Kidney (tissue), 22 donors: ENCODE measurements at places on chromosomes 7 and 10. TPM values are rescaled to one million over a fixed set of nuclear protein-coding genes. Genes with fewer than 3 reads are reported as not detected.
A peak's percentile ranks its signal among the peaks of the same experiment; 100 is the strongest.

THSD7A gene
- total RNA-seq: 24.3 TPM

DNA sequence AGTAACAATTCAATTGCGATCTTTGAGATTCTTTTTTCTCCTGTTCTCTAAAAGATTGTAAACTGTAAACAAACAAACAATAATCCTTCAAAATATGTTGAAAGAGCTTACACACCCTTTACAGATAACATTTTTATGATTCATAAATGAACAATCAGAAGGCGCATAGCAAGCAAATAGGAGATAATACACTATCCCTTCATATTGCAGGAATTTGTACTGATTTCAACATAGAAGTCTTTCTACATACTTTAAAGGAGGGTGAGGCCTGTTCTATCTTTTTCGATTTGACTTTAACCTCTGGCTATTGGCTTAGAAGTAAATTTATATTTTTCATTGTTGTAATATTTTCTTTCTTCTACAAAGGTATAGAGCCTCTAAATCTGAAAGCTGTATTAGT is 57.2 kb downstream of the TFEC start:
- no peak for DNase-seq
- H3K27ac ChIP-seq: no peak overlapping the region
- H3K36me3 ChIP-seq: no peaks in the 10 kb centered on the region
- no peaks in the 10 kb centered on the region for H3K4me1 ChIP-seq

- no peaks in the 10 kb centered on the region for H3K27me3 ChIP-seq
- H3K36me3 ChIP-seq: no peaks in the 10 kb centered on the region
- no peak overlapping the region for H3K4me3 ChIP-seq
- no peak overlapping the region for H3K27ac ChIP-seq
- DNase-seq: no peak
- H3K4me1 ChIP-seq: no peaks in the 10 kb centered on the region
These were observed 152.2 kb upstream of the PDE1C start for GRCh38 chr7:32222251-32222900.

SYT15B gene
- total RNA-seq: 5.7 TPM

DNA sequence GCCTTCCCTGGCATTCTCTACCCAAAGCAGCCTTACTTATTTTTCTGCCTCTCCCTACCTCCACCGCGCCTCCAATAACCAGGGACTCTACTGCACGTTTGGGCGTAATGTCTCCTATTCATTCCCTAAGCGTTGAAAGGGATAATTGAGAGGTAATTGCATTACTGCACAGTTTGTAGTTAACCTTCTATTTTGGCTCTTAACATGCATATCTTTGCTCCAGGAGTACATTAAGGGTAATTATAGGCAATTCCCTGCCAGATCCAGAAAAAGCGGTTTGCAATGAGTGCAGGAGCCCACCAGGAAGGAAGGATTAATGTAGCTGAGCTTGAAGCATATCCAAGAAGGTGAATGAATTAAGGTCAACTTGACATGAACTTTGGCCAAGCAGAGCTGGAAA is 558.4 kb downstream of the TYW1 start:
- no peak overlapping the region for H3K4me3 ChIP-seq
- no peak for DNase-seq
- H3K36me3 ChIP-seq: no peaks in the 10 kb centered on the region
- no peaks in the 10 kb centered on the region for H3K4me1 ChIP-seq

CLRN3 gene
- 9.4 TPM for total RNA-seq

- peaks cover 24% of the 10 kb centered on the region for H3K36me3 ChIP-seq
- H3K4me1 ChIP-seq: no peaks in the 10 kb centered on the region
- H3K27me3 ChIP-seq: no peaks in the 10 kb centered on the region
- H3K27ac ChIP-seq: no peak overlapping the region
- no peak for DNase-seq
These were observed 39.5 kb downstream of the RBM28 start for GRCh38 chr7:128304212-128304611.

KLF14 gene
- total RNA-seq: not detected

NRP1 gene
- 243 TPM for total RNA-seq

GRCh38 chr7:131105294-131105798 is 222.3 kb upstream of the MKLN1 start:
- peak; percentile 34 for DNase-seq
- H3K36me3 ChIP-seq: peaks cover 4% of the 10 kb centered on the region
- H3K27ac ChIP-seq: peak overlapping the region; percentile 84
- H3K4me3 ChIP-seq: peak overlapping the region; percentile 83

DNA sequence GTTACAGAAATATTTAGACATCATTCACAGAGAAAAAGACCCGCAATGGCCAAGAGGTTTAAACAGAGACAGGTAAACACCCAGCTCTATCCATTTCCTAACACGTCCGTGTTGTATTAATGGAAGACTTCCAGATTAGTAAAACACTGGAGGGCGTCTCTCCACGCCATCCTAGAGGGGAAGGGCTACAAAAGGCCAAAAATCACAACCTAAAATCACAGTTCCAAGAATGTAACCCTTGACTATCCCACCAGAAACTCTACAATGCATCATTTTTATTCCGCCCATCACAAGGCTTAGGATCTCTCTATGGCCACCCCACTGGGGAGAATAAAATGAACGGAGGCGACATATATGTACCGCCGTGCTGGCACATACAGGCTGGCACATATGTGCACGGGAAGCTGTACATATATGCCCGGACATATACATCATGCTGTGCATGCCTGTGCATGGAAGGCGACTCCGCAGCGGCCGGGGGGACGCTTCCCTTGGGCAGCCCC is 734 bp downstream of the PCLO start:
- H3K4me3 ChIP-seq: peak overlapping the region; percentile 67
- H3K27me3 ChIP-seq: no peaks in the 10 kb centered on the region
- no peaks in the 10 kb centered on the region for H3K36me3 ChIP-seq
- DNase-seq: peak; percentile 10
- H3K4me1 ChIP-seq: no peaks in the 10 kb centered on the region

PRKG1 gene
- total RNA-seq: 14.8 TPM

GRCh38 chr7:149854611-149855360 is 16.6 kb downstream of the ZNF862 start:
- H3K4me3 ChIP-seq: no peak overlapping the region
- H3K27ac ChIP-seq: peak overlapping the region; percentile 2
- H3K27me3 ChIP-seq: no peaks in the 10 kb centered on the region
- peak; percentile 67 for DNase-seq

- H3K36me3 ChIP-seq: no peaks in the 10 kb centered on the region
- H3K4me1 ChIP-seq: no peaks in the 10 kb centered on the region
- DNase-seq: peak; percentile 94
- no peaks in the 10 kb centered on the region for H3K27me3 ChIP-seq
These were observed at the start of gene FZD8 for GRCh38 chr10:35642035-35642792. Gene FZD8 (minus strand): TSS chr10:35642296. CDS start chr10:35641429, 867 bp downstream.

- H3K27ac ChIP-seq: no peak overlapping the region
- H3K36me3 ChIP-seq: no peaks in the 10 kb centered on the region
- no peaks in the 10 kb centered on the region for H3K27me3 ChIP-seq
- no peak overlapping the region for H3K4me3 ChIP-seq
- no peaks in the 10 kb centered on the region for H3K4me1 ChIP-seq
These were observed 2.3 kb upstream of the LRRC72 start for GRCh38 chr7:16524332-16524731.

DNA sequence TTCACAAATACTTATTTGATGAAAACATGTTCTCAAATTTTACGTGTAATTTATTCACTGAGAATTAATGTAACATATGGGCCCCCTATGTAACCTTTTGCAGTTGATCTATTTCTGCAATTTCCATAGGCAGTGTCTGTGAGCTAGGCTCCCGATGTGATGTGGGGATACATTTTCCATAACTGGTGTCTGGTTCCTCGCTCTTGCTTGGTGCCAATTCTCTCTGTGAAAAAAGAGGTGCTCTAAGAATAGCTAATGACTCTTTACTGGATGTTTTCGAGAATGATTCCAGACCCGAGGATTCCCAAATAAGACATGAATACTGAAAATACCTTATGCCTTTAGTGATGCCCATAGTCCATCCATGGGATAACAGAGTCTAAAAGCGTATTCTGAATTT is 286.7 kb upstream of the FZD8 start:
- DNase-seq: no peak
- H3K4me3 ChIP-seq: no peak overlapping the region
- no peaks in the 10 kb centered on the region for H3K36me3 ChIP-seq
- H3K4me1 ChIP-seq: no peaks in the 10 kb centered on the region
- H3K27ac ChIP-seq: no peak overlapping the region

- DNase-seq: no peak
- H3K27ac ChIP-seq: no peak overlapping the region
- H3K36me3 ChIP-seq: no peaks in the 10 kb centered on the region
- H3K27me3 ChIP-seq: no peaks in the 10 kb centered on the region
- no peaks in the 10 kb centered on the region for H3K4me1 ChIP-seq
These were observed 275.0 kb downstream of the TSPAN12 start for GRCh38 chr7:120582916-120583315.

TWIST1 gene
- total RNA-seq: 1.3 TPM

GRCh38 chr10:126110489-126111180 is 214.3 kb downstream of the FANK1 start:
- no peak overlapping the region for H3K4me3 ChIP-seq
- no peaks in the 10 kb centered on the region for H3K27me3 ChIP-seq
- no peak overlapping the region for H3K27ac ChIP-seq
- no peaks in the 10 kb centered on the region for H3K36me3 ChIP-seq
- no peaks in the 10 kb centered on the region for H3K4me1 ChIP-seq
- DNase-seq: no peak

VGF gene
- 0.38 TPM for total RNA-seq

GRCh38 chr10:3806603-3807002 is 21.6 kb upstream of the KLF6 start:
- no peaks in the 10 kb centered on the region for H3K36me3 ChIP-seq
- H3K4me1 ChIP-seq: peaks cover 56% of the 10 kb centered on the region
- no peak overlapping the region for H3K4me3 ChIP-seq
- H3K27me3 ChIP-seq: no peaks in the 10 kb centered on the region

DNA sequence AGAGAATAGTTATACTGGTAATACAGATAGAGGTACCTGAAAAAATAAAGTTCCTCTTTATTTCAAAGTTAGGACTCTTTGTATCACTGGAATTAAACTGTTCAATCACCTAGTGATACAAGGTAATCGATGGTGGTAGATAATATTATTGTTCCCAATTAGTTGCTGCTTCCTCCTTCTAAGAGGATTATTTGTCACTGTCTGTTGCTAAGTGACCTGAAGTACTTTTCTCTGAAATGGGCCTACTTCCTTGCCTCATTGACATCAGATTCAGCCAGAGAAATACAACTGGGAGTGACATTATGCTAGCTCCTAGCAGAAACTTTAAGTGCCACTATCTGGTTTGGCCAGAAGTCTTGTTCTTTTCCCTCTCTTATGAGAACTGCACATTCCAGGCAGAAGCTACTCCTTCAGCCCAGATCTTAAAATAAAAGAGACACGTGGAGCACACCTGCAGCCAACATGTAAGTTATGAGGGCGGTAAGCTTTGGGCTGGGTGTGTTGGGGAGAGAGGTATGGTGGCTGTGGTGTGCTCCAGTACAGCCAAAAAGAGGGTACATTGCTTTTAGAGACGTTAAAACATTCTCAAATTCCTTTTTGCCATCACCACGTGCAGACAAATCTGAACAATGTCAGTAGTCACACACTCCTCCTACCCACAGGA is 54.8 kb downstream of the MINDY3 start:
- H3K4me3 ChIP-seq: no peak overlapping the region
- no peaks in the 10 kb centered on the region for H3K36me3 ChIP-seq
- no peaks in the 10 kb centered on the region for H3K4me1 ChIP-seq
- DNase-seq: no peak
- no peaks in the 10 kb centered on the region for H3K27me3 ChIP-seq

POM121 gene
- total RNA-seq: 31.4 TPM

NEURL1 gene
- 1.2 TPM for total RNA-seq

DNA sequence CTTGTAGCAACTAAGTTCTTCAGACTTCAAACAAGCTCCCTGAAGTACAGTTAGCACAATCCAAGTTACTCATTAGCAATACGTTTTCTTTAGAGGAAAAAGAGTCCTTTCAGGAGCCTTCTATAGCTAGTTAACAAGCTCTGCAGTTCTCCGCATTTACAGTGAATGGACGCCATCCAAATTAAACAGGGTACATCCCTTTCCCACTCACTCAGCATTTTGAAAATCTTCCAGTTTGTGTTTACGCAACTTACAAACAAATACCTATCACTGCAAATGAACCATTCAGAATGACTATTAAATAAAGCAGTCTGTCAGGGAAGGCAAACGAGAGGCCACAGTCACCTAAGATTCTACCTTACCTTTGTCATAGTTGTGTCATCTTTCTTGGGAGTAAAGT is 84.5 kb downstream of the RNF32 start:
- no peaks in the 10 kb centered on the region for H3K36me3 ChIP-seq
- H3K4me3 ChIP-seq: no peak overlapping the region
- no peak for DNase-seq
- H3K4me1 ChIP-seq: no peaks in the 10 kb centered on the region
- H3K27ac ChIP-seq: no peak overlapping the region
- H3K27me3 ChIP-seq: no peaks in the 10 kb centered on the region

DNA sequence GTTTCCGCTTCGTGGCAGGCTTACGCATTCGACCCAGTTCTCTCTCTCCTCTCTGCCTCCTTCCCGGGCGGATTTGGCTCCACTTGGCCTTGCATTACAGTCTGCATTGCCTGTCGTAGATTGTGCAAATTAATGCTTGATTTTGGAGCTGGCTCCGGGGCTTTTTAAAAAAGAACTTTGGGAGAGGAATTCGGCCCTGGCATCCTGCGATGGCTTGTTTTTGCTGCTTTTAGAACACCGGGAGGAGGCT is 767 bp downstream of the EIF4EBP2 start:
- H3K36me3 ChIP-seq: no peaks in the 10 kb centered on the region
- peak overlapping the region; percentile 97 for H3K4me3 ChIP-seq
- no peak for DNase-seq
- H3K27ac ChIP-seq: peak overlapping the region; percentile 98

ZP3 gene
- total RNA-seq: 17.5 TPM

- DNase-seq: no peak
- H3K4me3 ChIP-seq: no peak overlapping the region
- no peaks in the 10 kb centered on the region for H3K27me3 ChIP-seq
- no peaks in the 10 kb centered on the region for H3K36me3 ChIP-seq
- H3K4me1 ChIP-seq: peaks cover 12% of the 10 kb centered on the region
These were observed 45.4 kb downstream of the CTTNBP2 start for GRCh38 chr7:117827862-117828261.

ARHGAP22 gene
- 6.6 TPM for total RNA-seq

- H3K27ac ChIP-seq: no peak overlapping the region
- no peaks in the 10 kb centered on the region for H3K27me3 ChIP-seq
- no peak for DNase-seq
- H3K36me3 ChIP-seq: peaks cover 3% of the 10 kb centered on the region
- H3K4me3 ChIP-seq: no peak overlapping the region
- no peaks in the 10 kb centered on the region for H3K4me1 ChIP-seq
These were observed 40.9 kb downstream of the NAMPT start for GRCh38 chr7:106243893-106244292.

- H3K27me3 ChIP-seq: no peaks in the 10 kb centered on the region
- H3K4me3 ChIP-seq: no peak overlapping the region
- no peak overlapping the region for H3K27ac ChIP-seq
- H3K4me1 ChIP-seq: peaks cover 23% of the 10 kb centered on the region
- peak; percentile 22 for DNase-seq
These were observed 8.4 kb downstream of the CPA2 start for GRCh38 chr7:130274983-130275591.
